ENCODE measurements at places on chromosomes 2 and 18. TPM values are rescaled to one million over a fixed set of nuclear protein-coding genes. Genes with fewer than 3 reads are reported as not detected.

PAX8 gene
- 1.3 TPM for total RNA-seq

UGT1A4 gene
- total RNA-seq, result not detected

FBXO15 gene
- 0.33 TPM for total RNA-seq

EPHA4 gene
- 15.4 TPM for total RNA-seq

IL36G gene
- not detected for total RNA-seq

PLGLB1 gene
- 4.6 TPM for total RNA-seq

IL36RN gene
- total RNA-seq, result not detected

DNA sequence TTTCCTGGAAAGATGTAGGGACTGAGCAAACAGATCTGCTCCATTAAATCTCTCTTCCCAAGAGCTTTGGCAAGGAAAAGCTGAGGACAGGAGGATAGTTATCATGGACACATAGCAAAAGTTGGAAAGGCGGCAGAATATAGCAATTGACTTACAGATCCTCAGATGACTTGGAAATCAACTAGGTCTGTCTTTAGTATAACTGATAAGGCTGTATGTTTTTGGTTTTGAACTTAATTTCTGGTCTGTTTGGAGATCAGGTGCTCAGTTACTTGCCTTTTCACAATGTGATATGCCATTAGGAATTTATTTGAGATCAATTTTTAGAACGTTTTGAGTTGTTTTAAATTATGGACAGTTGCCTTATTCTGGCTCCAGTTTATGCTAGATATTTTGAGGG lies 8.0 kb downstream of the RSAD2 start:
- DNase-seq, result no peak

DNA sequence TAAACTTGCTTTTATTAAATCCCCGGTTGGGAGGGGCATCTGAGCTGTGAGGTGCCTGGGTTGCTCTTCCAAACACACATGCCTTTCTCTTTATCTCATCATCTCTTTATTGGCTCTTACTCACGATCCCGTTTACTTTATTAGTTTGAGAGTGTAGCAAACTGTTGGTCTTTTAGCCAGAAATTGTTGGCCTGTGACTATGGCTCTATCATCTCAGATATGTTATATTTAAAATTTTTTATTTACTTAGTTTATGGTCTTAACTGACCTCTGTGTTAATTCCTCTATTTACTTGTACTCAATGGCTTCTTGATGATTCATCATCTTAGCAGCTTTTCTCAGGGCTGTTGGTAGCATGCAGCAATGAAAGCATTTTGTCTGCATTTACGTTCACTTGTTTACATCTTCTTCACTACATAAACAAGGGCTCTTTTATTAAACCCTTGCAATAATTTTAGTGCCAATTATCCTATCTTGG lies 408.4 kb downstream of the HRH4 start:
- DNase-seq, result no peak

GRCh38 chr18:26655525-26656430 lies 107.4 kb upstream of the KCTD1 start:
- no peak for DNase-seq

DNA sequence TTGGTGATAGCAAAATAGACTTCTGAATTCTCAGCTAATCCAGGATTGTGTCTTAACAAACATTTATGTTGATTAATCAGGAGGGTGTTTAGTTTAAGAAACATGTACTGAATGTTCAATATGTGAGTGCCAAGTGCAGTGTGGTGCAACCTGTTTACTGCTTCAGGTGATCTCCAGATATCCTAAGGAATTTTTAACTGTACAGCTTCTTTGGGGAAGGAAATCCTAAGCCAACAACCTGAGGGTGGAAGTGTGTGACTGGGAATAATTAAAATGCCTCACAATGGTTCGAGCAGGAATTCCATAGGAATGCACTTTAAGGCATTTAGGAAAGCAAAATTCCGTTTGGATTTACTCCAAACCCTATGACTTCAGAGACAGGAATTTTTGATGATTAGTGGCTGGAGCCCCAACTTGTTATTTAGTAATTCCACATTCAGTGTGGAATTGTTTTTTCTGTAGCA lies 16.4 kb downstream of the CRIM1 start:
- DNase-seq, result no peak

DNA sequence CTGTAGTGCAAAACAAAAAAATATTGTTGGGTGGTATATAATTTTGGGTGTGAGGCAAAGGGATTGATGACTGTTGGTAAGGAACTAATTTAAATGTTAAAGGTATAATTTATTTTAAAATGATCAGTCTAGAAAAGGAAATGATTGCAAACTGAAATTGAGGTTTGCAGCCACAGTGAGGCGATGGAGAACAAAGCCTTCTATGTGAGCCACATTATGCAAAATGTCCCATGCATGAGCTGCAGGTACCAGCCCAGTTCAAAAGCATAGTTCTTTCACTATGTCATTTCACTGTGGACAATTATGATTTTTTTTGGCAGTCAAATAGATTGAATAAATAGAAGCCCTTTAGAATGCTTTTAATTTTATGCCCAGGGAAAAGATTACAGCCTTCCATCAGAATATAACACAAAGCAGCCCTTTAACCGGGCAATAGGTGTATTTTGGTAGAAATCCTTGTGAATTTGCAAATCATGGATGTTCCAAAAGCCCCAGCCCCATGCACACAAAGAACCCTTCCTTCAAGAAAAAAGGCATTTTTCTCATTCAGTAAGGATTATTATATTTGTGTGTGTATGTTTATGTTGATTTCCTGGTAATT lies 1.7 kb downstream of the MAP2 start:
- DNase-seq, result no peak

DNA sequence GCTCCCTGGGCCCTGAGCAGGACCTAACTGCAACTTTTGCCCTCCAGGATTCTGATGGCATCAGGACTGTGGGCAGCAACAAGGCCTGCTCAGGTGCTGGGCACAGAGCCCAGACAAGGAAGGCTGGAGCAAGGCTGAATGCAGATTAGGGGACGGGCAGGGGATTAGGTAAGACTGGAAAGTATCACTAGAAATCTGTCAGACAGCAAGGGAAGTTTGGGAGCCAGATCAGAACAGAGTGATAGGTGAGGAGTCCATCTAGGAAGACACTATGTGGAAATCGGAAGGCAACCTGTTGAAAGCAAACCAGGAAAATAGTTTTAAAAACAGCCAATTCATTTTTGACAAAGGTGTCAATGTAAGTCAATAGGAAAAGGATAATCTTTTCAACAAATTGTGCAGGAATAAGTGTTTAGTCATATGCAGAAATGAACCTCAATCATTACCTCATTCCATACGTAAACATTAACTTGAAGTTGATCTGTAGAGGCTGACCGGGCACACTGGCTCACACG lies 56.4 kb upstream of the STPG4 start:
- no peak for DNase-seq

- DNase-seq, result no peak
Observed at GRCh38 chr2:190578158-190579057, 43.9 kb upstream of the NEMP2 start.

DNA sequence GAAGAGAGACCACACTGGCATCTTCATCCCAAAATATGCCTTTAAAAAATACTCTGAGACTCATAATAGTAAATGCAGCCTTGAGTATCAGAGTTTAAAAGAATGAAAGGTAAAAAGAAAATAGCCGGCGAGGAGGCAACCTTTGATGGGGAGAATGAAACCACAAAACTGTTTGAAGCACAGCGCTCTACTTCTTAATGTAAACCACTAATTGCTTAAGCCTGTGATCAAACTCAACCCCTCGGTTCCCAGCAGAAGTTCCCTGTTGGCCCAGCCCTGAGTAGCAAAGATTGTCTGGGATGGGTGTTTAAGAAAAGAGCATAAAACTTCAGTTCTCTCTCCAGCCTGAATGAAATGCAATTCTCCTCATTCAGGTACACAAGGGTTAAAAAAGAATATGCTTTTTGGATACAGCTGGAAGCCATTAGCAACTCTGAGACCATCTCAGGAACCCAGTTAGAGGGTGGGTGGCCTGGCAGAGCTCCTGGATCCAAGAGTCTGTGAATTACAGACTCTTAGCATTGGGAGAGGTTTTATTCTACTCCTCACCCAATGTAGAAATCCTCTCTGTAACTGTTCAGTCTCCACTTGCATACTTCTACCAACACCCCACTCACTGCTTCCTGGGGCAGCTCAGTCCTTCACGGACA lies 44.8 kb downstream of the VIT start:
- DNase-seq, result no peak

DNA sequence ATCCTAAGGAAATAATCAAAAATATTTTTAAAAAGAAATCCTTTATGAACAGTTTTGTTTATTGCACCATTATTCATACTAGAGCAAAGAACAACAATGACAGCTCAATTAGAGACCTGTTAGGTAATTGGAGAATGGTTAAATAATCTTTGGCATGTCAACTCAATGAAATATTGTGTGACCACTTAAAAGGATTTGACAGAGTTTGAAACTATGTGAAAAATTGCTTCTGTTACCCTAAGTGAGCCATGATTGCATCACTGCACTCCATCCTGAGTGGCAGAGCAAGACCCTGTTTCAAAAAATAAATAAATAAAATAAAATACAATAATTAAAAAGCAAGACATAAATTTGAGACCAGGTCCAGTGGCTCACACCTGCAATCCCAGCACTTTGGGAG lies 66.1 kb upstream of the ATP8B1 start:
- peak; percentile 12 for DNase-seq

DNA sequence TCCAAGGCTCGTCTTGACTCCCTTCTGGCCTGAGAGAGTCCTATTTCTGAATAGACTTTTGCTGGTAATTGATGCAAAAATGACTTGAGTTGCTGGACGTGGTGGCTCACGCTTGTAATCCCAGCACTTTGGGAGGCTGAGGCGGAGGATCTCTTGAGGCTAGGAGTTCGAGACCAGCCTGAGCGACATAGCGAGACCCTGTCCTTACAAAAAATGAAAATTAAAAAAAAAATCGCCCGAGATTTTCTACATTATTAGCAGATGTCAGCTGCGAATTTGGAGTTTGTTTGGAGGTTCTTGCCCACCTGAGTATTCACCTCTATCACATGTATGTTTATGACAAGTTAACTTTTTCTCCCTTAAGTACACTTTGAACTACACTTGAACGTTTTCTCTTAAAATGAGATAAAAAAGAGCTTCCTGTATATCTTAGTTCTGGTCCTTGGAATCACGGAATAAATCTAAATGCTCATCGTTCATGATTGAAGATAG lies 471 bp upstream of the C2orf42 start:
- DNase-seq, result no peak

DNA sequence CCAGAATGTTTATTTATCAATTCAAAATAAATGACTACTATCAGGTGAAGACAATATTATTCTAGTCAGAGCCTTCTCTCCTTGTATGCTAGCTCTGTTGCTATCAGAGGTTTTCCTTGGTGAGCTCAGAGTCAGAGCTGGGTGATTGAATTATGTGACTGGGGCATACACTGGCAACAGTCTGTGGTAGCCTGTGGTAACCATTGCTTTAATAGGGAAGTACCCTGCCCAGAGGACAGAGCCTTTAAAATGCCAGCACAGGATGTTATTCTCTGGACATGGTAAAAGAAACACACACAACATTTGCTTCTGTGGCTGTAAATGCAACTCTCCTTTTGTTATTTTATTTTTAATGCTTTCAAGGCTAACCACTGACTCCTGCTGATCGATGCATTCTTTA lies 124.7 kb downstream of the PPP1R1C start:
- no peak for DNase-seq

DNA sequence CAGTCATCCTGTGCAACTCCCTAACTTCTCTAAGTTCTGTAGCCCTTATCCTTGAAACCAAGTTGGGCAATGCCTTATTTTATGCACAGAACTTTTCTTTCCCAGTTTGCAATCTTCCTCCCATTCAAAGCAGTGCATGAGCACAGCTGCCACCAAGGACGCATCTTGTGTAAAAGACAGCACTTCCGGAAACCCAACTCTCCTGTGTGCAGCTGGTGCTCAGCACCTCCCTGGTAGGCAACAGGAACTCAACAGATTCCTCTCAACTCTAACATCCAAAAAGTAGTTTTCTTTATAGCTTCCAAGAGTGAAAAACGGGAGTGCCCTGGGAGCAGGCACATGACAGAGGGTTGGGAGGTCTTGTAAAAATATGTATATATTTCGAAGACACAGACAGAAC lies 2.2 kb downstream of the TMEM18 start:
- DNase-seq, result peak; percentile 68

DNA sequence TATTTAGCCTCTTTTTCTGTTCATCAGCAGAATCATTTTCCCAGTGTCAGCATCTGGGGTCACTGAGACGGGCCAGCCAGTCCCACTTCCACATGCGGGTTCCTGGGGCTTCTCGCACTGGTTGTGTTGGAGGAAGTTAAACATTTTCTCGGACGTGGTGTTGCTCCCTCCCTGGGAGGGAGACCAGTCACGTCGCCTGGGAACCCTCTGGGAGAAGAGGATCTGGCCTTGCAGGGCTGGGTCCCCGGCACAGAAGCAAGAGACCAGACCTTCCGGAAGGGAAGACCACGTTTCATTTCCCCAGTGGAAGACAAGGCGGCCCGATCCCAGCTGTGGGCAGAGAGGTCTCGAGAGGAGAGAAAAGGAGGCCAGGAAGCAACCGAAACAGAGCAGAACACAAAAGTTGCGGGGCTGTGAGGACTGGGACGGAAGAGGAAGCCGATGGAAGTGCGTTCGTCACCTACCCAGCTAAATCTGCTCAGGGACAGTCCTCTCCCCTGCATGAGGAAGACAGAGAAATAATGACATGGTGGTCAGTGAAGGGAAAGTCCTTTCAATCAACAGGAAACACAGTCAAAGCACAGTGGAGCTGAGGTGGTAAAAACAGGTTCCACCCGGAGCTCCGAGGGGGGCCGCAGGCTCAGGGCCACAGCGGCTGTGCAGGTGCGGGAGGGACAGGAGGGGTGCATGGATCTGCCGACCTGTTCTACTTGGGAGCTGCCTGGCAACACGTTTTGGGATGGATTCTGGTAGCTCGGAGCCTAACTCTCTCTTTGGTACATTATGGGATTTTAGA lies 144.4 kb downstream of the MBP start:
- DNase-seq, result no peak

- no peak for DNase-seq
Observed at GRCh38 chr2:222179592-222179991, 119.2 kb downstream of the PAX3 start.

- DNase-seq, result no peak
Observed at GRCh38 chr2:102789349-102790090, 27.7 kb downstream of the TMEM182 start.

GRCh38 chr2:64626963-64627760 lies 26.6 kb downstream of the SERTAD2 start:
- DNase-seq, result no peak

DNA sequence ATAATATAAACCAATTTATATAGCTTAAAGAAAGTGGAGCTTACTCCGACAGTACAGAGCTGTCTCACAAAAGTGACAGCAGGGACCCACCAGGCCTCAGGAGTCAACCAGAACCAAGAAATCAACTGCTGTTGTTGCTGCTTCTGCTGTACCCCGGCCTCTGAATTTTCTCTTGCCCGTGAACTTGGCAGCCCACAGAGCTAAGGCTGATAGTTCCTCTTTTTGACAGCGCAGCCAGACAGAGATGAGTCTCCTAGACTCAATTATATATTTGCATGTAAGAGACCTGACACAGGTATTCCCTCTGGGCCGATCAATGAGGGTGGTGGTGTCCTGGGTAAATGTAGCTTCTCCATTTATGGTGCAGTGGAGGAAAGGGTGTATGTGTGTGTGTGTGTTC lies 109.4 kb downstream of the KCTD1 start:
- no peak for DNase-seq

GRCh38 chr2:72781480-72781879 lies 44.4 kb downstream of the EXOC6B start:
- DNase-seq, result no peak

GRCh38 chr2:74148457-74149246 lies 940 bp upstream of the BOLA3 start:
- no peak for DNase-seq

- no peak for DNase-seq
Observed at GRCh38 chr2:240881913-240882312, 13.3 kb downstream of the AGXT start.

- DNase-seq, result no peak
Observed at GRCh38 chr18:11802158-11802557, 49.1 kb upstream of the CHMP1B start.

Data from esophagus muscularis mucosa (tissue), 4 donors.